ENCODE measurements at places on chromosomes 5 and 9.

DNA sequence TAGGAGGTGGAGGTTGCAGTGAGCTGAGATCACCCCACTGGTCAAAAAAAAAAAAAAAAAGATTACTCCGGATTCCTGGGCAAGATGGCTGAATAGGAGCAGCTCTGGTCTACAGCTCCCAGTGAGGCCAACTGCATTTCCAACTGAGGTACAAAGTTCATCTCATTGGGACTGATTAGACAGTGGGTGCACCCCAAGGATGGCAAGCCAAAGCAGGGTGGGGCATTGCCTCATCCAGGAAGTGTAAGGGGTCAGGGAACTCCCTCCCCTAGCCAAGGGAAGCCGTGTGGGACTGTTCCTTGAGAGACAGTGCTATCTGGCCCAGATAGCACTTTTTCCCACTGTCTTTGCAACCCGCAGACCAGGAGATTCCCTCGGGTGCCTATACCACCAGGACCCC is 70.7 kb downstream of the CARTPT start:
- no peak for DNase-seq

DNA sequence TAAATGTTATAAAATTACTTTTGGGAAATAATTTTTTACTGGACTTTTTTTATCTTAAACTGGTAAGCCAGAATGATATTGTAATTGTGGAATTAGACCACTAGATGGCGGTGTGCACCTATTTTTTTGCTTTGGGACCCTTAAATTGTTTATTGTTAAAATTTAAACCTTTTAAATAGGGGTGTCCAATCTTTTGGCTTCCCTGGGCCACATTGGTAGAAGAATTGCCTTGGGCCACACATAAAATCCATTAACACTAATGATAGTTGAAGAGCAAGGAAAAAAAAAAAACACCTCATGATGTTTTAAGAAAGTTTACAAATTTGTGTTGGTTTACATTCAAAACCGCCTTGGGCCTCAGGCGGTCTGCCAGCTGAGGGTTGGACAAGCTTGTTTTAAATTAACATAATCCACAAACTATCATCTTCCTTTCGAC is 28.4 kb upstream of the GADD45G start:
- DNase-seq, result no peak

DNA sequence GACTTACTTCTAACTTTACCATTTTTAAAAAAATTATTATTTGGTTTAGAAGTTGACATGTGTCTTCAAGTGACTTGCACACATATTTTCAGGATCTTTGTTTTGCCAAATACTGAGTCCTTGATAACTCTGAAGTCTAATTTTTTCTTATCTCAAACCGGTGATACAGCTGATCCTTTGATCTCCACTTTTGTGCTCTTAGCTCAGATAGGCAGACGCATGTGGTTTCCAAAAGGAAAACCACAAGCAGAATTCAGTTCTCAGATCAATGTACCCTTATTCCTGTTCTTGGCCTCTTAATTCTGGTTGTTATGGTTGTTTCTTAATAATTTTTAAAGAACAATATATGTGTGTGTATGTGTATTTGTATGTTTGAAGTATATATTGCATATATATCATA is 238.3 kb upstream of the EDIL3 start:
- no peak for DNase-seq

GRCh38 chr5:10590226-10590999 is 26.5 kb downstream of the ANKRD33B start:
- no peak for DNase-seq

- no peak for DNase-seq
These were observed 233.1 kb downstream of the RASEF start for GRCh38 chr9:82829818-82830217.

GRCh38 chr9:14358523-14358922 is 44.6 kb upstream of the NFIB start:
- DNase-seq, result no peak

DNA sequence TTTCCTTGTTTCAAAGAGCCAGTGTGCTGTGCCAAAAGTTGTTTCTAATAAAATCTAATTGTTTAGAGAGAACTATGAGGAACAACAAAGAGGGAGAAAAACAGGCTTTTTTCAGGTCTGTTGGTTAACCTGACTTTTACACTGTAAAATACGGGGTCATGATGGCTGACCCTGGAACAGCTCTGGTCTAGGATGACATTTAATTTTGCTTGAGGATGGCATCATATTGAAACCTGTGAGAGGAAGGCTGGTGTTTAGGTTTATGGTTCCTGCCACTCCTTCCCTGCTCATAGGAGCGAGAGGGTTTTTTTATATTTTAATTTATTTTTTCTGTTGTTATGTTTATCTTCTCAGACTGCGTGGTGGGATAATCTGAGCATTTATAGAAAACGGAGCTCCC is 327.6 kb downstream of the KDM4C start:
- DNase-seq, result no peak

DNA sequence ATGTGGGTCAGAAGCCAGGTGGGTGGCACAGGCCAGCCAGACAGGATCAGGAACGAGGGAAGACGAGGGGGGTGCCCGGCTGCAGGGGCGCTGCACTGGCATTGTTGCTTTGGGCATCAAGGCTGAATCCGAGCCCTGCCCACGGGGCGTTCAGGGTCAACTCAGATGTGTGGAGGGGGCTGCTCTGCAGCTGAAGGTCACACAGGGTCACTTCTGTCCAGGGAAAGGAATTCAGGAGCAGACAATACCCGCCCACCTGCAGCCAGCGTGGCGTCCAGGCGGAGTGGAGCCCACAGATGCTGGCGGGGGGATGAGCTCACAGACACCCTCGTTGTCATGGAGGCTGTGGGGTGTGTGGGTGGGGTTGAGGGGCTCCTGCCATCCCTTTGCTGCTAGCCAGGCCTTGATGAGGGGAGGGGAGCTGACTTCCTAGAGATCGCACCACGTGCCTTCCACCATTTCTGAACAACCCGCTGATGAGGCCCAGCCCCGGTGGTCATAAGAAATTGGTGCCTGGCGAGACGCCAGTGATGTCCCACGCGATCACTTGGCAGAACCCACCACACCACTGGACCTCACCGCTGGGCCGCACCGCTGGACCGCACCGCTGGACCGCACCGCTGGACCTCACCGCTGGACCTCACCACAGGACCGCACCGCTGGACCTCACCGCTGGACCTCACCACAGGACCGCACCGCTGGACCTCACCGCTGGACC is 31.2 kb downstream of the MRPL36 start:
- no peak for DNase-seq

DNA sequence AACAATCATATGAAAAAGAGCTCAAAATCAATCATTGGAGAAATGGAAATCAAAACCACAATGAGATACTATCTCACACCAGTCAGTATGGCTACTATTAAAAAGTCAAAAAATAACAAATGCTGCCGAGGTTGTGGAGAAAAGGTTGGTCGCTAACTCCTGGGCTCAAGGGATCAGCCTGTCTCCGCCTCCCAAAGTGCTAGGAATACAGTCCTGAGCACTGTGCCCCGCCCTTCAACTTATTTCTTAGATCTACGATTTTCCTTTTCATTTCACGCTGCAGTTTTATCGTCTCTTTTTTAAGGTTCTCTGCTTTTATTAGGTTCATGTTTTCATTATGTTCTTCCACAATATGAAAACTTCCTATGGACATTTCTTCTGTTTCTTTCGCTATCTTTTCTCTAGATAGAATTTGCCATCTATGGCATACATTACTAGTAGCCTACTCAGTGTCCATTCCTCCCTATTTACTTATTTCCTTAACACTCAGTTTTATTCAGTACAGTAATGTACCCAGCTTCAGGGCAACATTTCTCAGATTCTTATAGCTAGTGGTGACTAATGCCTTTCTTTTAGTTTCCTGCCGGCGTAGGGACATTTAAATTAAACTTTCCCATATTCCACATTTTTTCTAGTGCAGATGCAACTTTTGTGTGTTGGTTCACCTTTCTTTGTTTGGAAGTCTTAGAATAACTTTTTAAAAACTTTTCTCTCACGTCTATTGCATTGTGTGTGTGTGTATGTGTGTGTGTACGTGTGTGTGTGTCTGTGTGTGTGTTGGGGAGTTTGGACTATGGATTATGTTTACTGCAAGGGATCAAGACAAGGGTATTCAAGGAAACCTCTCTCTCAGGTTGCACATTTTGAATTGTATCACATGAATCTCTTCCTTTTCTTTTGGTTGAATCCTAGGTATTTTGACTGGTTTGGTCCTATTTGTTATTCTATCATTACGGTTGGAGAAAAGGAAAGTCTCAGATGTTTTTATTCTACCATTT is 21.6 kb upstream of the FBN2 start:
- no peak for DNase-seq

DNA sequence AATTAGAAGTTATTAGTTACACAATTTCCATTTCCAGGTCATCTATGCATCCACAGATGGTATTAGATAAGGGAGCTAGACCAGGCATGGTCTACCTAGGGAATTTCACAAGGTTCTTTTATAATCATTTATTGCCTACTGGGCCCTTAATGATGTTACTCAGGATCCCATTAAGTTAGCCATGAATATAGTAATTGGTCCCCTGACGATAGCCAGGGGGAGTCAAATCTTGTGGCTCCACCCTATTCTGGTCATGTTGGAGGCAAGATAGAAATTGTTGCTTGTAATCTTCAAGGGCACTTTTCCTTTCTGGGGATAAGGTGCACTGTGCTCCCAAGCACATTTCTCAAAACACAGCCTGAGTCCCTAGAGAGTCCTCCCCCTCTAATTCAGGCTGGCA is 14.1 kb upstream of the ELL2 start:
- DNase-seq, result no peak

- DNase-seq, result no peak
These were observed 1078.3 kb downstream of the CDH12 start for GRCh38 chr5:21774801-21775200.

DNA sequence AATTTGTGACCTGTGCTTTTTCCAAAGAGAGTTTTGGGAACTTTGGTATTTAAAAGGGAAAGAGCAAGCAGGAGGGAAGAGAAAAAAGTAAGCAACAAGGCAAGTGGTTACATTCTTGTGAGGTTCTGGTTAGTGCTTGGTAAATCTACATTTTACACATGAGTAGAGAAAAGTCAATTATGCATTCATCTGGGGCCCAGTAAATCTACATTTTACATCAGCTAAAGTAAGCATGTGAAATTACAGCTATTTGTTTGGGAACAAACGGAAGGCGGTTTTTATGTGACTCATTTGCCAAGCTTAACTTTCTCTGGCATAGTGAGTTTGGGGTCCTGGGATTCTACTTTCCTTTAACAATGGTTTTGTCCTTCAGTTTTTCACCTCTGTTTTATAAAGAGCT is 102.2 kb downstream of the SNX18 start:
- no peak for DNase-seq

DNA sequence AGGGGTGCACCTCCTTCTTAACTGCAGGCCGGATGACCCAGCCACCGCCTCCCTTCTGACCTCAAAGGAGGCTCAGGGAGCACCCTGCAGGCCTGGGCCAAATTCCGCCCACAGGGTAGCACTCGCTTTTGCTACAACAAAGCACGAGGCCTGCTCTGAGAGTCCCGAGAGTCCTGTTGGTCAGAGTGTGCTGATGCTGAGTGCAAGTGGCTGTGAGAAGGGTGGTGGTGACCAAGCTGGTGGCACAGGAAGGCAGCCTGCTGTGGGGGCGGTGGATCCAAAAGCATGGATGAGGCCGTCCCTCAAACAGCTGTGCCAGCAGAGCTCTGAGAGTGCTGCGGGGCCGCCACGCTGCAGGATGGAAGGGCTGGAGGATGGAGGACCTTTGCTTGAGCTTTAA is 101.8 kb downstream of the AK8 start:
- DNase-seq, result no peak

DNA sequence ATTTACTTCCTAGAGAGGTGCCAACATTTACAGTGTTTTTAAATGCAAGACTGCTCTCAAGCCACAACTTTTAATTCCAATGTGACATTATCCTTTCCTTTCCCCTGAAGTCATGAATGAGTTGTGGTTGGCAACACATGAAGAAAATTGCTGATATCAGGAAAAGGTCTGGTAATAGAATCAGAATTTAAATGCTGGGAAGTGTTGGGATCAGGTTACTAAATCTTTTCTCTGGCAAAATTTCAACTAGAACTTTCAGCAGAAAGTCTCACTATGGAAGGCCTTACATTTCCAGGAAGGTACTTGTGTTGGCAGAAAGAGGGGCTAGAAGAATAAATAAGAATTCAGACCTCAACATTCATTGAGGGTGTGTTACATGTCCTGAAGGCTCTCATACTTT is 10.6 kb upstream of the SLC44A1 start:
- no peak for DNase-seq

DNA sequence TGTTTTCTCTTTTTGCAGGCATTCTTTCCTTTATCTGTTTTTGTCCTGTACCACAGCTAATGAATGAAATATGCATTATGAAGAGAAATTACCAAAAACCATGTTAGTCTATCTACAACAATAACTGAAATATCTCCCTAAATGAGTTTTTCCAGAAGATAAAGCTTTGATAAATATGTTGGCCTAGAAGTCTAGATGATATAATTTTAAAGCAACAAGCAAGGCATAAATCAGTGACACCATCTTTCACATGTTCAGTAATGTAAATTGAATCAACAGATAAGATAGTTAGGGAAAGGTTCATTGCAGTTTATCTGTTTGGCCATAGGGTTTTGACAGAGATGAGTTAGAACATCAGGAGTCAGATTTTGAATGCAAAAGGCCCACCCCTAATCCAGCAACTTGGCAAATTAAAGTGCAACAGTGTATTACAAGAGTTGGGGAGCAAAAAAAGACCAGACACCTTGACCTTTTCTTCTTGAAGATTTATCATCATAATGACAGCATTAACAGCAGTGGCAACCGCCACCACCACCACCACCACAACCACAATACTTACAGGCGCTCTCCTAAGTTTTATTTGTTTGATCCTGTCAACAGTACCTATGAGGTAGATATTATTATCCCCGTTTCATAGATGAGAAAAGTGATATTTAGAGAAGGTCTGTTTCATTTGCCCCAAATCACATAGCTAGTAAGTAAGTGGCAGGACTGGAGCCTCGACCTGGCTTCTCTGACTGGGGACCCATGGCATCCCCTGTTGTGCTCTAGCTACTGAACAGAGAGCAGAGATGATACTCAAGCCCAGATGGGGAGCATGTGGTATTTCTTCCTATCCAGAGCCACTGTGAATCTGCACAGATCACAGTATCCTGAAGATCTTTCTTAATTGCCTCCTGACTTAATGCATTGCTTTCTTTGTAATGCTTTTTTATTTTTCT is 122.8 kb upstream of the DHFR start:
- DNase-seq, result no peak

- no peak for DNase-seq
These were observed 119.6 kb upstream of the KLF9 start for GRCh38 chr9:70534061-70534460.

GRCh38 chr9:123360161-123361085 is 4.4 kb downstream of the CRB2 start:
- no peak for DNase-seq
